ENCODE measurements at places on chromosomes 6 and 20. TPM values are rescaled to one million over a fixed set of nuclear protein-coding genes. Genes with fewer than 3 reads are reported as not detected.

NHLRC1 gene
- total RNA-seq: 0.21 TPM

ATP6V1G2 gene
- total RNA-seq: 2.5 TPM

KCNS1 gene
- total RNA-seq: 0.05 TPM

KCTD20 gene
- total RNA-seq: 56.5 TPM

FLRT3 gene
- not detected for total RNA-seq

DNA sequence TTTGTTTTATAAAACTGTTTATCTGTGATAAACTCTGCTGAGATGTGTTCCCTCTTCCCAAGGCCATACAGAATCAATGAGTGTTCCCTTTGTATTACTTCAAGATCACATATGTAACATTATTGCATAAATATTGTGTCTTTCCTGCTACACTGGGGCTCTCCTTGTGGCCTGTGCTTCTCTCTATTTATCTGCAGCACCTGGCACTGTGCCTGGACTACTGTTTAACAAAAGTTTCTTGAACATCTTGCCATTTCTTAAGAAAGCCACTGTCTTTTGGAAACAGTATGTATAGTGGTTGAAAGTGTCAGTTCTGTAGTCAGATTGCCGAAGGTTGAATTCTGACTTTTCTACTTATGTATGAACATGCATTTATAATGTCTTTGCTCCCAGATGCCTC lies 169.0 kb upstream of the SCGN start:
- no peak for DNase-seq

DNA sequence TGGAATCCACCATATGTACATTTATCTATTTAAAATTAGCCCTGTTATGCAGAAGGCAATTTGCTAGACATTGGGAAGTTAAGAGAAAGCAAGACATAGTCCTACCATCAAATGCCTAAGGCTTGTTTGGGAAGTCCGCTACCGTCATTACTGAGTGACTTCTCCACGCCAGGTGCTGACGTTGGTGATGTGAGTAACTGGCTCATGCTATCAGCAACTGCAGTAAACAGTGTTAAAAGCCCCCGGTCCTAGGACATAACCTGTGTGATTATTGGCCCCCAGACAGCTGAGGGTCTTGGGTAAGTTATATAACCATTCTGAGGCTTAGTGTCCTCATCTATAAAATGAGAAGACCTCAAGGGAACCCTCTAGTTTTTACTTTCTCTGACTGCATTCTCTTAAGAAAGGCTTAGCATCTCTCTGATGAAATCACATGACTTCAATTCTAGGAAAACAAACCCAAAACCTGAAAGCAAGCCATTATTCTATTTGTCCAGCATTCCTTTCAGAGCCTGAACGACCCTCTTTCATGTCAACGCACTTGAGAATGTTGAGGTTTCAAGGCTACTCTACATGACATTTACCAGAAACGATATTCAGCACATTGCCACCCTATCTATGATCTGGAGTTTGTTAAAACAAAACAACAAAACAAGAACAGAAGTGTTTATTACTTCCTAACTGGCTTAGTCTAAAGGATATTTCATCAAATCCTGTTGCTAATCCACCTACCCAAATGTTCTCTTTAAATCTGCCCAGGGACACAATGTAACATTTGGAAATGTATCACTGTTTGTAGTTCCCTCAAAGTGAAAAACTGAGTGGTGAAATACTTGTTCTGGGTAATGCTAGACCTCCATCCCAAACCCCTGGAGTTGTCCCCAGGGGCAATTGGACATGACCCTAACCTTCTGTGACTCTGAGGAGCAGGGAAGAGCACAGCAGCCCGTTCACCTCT lies 133.8 kb downstream of the BTBD3 start:
- DNase-seq: no peak

DNA sequence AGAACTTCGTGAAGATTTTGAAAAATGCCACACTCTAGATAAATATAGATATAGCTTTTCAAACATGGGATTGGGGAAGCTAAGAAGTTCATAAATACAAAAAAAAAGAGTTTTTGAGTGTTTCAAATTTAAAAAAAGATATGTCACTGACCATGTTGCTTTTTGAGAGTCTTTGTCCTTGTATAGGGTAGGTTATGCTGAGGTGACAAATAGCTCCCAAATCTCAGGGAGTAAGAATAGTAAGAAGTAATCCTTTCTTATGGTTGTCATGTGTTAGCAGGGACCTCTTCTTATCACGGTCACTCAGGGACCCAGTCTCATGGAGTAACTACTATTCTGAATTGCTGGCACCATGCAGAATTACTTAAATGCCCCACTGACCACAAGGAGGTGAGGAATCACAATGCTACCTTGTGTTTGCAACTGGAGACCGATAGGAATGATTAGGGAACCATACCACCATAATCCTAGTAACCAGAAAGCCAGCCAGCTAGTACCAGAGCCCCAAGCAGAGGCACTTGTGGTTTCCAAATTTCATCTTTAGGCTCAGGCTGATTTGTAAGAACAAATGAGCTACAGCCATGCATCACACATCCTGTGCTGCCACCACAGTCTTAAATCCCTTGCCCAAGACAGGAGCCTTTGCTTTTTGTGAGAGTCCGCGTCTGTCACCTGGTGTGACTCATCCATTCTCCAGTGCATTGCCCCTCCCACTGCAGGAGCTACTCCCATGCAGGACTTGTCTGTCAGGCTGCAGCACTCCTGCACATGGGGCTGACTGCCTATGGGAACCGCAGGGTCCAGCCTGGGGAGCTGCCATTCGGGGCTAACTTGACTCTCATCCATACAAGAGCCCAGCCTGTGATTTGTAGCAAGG lies 42.4 kb upstream of the ADGRF4 start:
- peak; percentile 71 for DNase-seq

- DNase-seq: no peak
These were observed 38.2 kb downstream of the ZBTB46 start for GRCh38 chr20:63792866-63793265.

DNA sequence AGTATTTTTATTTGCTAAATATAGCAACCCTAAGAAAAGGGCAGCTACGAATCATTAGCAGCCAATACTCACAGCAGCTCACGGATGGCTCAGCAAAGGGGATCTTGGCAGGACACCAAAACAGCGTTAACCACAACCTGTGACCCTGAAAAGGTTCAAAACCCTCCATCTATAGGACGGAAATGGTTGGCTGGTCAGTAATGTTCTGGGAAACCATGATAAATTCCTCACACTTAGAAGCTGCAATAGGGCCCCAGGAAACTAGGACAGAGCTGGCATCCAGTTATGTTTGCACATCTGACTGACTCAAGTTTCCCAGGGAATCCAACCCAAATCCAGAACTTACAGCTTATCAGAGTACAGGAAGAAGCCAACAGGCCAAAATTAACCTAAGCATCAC lies 30.9 kb upstream of the PTPRT start:
- DNase-seq: no peak

- no peak for DNase-seq
These were observed 41.6 kb downstream of the C6orf15 start for GRCh38 chr6:31070711-31071197.

DNA sequence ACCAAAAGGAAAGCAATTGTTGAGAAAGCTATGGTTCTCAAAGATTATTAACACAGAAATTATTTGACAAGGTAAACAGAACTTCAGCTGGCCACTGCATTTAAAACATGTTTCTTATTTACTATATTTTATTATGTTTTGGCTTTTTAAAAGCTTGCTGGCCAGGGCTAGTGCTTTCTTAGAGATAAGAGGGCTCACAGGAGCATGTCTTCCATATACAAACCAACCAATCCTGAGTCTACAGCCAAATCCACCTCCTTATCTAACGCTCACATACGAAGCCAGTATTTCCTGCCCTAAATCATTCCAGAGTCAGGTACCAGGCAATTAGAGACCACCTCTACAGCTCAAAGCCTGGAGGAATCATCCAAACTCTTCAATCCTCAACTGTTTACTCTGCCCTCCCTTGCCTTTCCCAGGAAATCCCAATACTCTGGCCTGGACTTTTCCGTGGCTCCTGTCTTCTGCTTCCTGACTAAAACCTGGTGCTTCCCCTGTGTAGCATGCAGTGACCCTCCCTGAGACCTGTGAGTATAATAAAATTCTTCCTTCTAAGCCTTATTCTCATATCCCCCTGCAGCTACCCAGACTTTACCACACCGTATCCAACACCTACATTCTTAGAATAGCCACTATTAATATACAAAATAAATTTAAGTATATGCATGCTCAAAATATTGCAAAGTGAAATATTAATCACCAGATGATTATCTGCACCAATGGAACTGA lies 33.2 kb downstream of the RANBP9 start:
- DNase-seq: no peak

DNA sequence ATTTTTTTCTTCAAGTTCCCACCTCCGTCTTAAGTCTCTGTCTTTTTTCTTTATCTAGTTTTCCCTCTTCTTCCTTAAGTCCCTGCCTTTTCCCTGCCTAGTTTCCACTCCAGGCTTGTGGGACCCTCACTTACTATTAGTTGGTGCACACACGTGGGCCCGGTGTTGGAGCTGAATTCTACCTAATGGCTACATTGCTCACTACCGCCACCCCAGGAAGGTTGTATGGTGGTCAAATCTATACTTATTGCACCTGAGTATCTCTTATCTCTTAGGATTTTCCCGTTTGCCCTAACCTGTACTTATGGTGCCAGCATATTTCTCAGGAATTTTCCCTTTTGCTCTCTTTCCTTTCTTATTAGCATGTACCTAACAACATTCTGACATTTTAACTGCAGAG lies 692.8 kb downstream of the EPM2A start:
- DNase-seq: no peak

DNA sequence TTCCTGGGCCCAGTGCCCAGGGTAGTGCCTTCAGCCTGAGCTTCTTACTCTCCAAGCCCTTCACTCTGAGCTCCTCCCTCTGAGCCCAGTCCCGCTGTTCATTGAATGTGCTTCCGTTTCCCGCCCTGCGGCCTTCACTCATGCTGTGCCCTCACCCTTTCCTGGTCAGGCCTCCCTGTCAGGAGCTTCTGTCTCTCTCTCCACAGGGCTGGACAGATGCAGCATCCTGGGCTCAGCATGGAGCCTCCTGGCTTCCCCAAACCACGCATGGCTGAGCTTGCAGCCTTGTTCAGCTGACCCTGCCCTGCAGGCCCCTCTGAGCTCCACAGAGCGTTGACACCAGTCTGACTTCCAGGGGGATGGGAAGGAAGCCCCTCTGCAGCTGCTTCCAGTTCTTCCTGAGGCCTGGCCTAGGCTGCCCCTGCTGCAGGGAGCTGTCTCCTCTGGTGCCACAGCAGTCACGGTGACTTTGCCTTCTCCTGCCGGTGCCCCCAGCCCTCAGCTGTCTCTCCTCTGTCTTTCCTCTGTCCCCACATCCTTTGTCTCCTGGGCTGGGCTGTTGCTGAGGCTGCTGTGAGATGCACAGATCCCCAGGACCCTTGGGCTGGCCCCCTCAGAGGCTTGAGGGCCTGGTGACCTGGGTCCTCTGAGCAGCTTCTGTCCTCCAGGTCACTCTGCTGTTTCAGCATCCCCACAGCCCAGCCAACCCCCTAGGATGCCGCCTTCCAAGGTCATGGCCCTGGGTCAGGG lies 7.9 kb upstream of the MYT1 start:
- no peak for DNase-seq

Measured in activated CD8-positive, alpha-beta T cell treated with anti-CD3 and anti-CD28 coated beads, Interleukin-2, amount 10 ng/mL, durations not matched to agents 7 days and 5 days (primary cell).